T-helper 2 cell treated with Interferon-gamma antibody and Interleukin-4, amounts not matched to agents 100 ng/mL and 5 ng/mL, for 36 hours (primary cell): ENCODE measurements at places on chromosomes 6 and 20. TPM values are rescaled to one million over a fixed set of nuclear protein-coding genes. Genes with fewer than 3 reads are reported as not detected.

LPA gene
- not detected in 2 replicates for total RNA-seq

MYH7B gene
- total RNA-seq, result 0.20 TPM in 2 replicates

ZNF292 gene
- total RNA-seq, result 48.2 and 50.9 TPM in 2 replicates

TGM6 gene
- total RNA-seq, result not detected in 2 replicates

ARMC12 gene
- total RNA-seq, result 0.86 and 0.91 TPM in 2 replicates

C6orf15 gene
- total RNA-seq, result not detected in 2 replicates

CDH4 gene
- total RNA-seq, result 0.05 TPM in 1 of 2 replicates, not detected in the other
